A549 treated with CORT108297 at 1 μM for 4 hours (cell line): ENCODE measurements at places on chromosomes 7 and 10. TPM values are rescaled to one million over a fixed set of nuclear protein-coding genes. Genes with fewer than 3 reads are reported as not detected.

Gene IFIT1B
- total RNA-seq: not detected in 5 replicates

Gene GPC2
- 0.82 to 1.5 TPM (median 1.1 TPM) in 5 replicates for total RNA-seq

Gene PAX4
- not detected in 5 replicates for total RNA-seq

Gene TAS2R5
- 0.24 to 0.47 TPM (median 0.35 TPM) in 5 replicates for total RNA-seq

Gene SLC16A12
- 0.05 to 0.16 TPM (median 0.05 TPM) in 5 replicates for total RNA-seq

Gene IL15RA
- total RNA-seq: 2.9 to 5.0 TPM (median 3.8 TPM) in 5 replicates
